Spinal cord (tissue), 10 donors: ENCODE measurements at places on chromosomes 4 and X. TPM values are rescaled to one million over a fixed set of nuclear protein-coding genes. Genes with fewer than 3 reads are reported as not detected.
A peak's percentile ranks its signal among the peaks of the same experiment; 100 is the strongest.

- H3K27ac ChIP-seq: no peak overlapping the region
- H3K27me3 ChIP-seq: no peaks in the 10 kb centered on the region
- no peak overlapping the region for H3K4me3 ChIP-seq
- no peaks in the 10 kb centered on the region for H3K36me3 ChIP-seq
- DNase-seq: no peak
These were observed 44.5 kb downstream of the BRWD3 start for GRCh38 chrX:80765220-80765625.

SPATA18 gene
- 11.2 TPM for total RNA-seq

DNA sequence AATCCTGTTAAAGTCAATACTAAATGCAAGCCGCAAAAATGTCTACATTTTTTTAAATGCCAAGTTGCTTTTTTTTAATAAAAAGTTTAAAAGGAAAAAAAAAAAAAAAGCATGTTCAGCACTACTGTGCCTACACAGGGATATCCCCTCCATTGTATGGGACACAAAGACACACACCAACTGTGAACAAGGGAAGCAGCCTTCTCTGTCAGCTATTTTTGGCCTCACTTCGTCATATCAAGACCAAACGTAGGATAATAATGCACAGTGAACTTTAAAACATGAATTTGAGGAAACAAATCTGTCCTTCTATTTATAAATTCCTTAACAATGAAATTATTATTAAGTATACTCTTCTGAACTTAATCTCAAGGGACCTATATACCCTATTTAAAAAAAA, 4.4 kb downstream of the FBXW7 start:
- no peak overlapping the region for H3K4me3 ChIP-seq
- H3K36me3 ChIP-seq: no peaks in the 10 kb centered on the region
- no peaks in the 10 kb centered on the region for H3K27me3 ChIP-seq

OPRPN gene
- not detected for total RNA-seq

GRCh38 chr4:80153874-80154544, 43.3 kb upstream of the PRDM8 start:
- H3K27ac ChIP-seq: no peak overlapping the region
- no peaks in the 10 kb centered on the region for H3K4me1 ChIP-seq
- DNase-seq: no peak

- H3K27ac ChIP-seq: no peak overlapping the region
- H3K27me3 ChIP-seq: no peaks in the 10 kb centered on the region
- no peaks in the 10 kb centered on the region for H3K4me1 ChIP-seq
These were observed 127.8 kb upstream of the FAT1 start for GRCh38 chr4:186851291-186852072.

DNA sequence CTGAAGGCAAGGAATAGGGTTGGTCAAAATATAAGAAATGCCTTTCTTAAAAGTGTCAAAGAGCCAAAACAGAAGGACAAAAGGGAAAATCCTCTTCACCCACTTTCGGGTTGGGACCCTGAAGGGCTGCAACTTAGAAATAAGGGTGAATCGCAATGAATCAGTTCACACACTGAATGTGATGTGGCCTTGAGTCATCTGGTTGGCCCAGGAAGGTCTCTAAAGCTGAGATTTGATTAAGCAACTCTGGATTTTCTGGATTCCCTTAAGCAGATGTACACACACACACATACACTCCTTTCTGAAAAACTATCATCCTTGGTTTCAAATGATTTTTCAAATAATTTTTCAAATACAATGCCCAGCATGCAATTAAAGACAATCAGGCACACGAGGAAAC, 13.1 kb downstream of the TAB3 start:
- H3K36me3 ChIP-seq: no peaks in the 10 kb centered on the region
- H3K27me3 ChIP-seq: peaks cover 3% of the 10 kb centered on the region
- DNase-seq: no peak
- H3K4me3 ChIP-seq: no peak overlapping the region
- H3K27ac ChIP-seq: no peak overlapping the region
- H3K4me1 ChIP-seq: no peaks in the 10 kb centered on the region

EXOC1L gene
- 0.59 TPM for total RNA-seq

DNA sequence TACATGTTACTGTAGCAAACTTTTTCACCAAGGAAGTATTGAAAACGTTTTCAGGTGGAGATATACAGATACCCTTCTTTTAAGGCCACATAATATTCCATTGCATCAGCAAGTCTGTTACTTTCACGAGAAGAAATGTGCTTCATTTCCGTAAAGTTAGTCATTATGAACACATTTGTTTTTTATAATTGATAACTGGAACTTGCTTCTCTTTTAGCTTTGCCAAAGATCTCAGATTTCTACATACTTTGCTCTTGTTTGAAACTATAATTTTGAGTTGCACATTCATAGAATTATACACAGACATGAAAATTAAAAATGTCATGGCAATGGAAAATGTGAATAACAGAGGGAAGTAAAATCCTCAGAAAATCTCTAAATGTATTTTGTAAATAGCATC, 128.7 kb upstream of the GIMD1 start:
- no peaks in the 10 kb centered on the region for H3K4me1 ChIP-seq
- H3K27ac ChIP-seq: no peak overlapping the region
- no peaks in the 10 kb centered on the region for H3K36me3 ChIP-seq
- no peaks in the 10 kb centered on the region for H3K27me3 ChIP-seq
- no peak overlapping the region for H3K4me3 ChIP-seq
- DNase-seq: no peak

GRCh38 chr4:40909363-40909876, 159.7 kb downstream of the NSUN7 start:
- DNase-seq: no peak
- peaks cover 28% of the 10 kb centered on the region for H3K4me1 ChIP-seq
- peaks cover 3% of the 10 kb centered on the region for H3K36me3 ChIP-seq
- H3K4me3 ChIP-seq: no peak overlapping the region

MAOB gene
- 5.6 TPM for total RNA-seq

PPEF1 gene
- 0.94 TPM for total RNA-seq

S100G gene
- total RNA-seq: not detected

GRCh38 chr4:57109411-57109846, 756 bp downstream of the IGFBP7 start:
- no peaks in the 10 kb centered on the region for H3K36me3 ChIP-seq
- peaks cover 10% of the 10 kb centered on the region for H3K27me3 ChIP-seq
- H3K4me3 ChIP-seq: peak overlapping the region; percentile 38
- H3K4me1 ChIP-seq: peaks cover 16% of the 10 kb centered on the region
- no peak for DNase-seq

- peaks cover 9% of the 10 kb centered on the region for H3K4me1 ChIP-seq
- no peak overlapping the region for H3K27ac ChIP-seq
- no peaks in the 10 kb centered on the region for H3K27me3 ChIP-seq
- DNase-seq: no peak
- no peak overlapping the region for H3K4me3 ChIP-seq
These were observed 345.1 kb downstream of the ARHGAP10 start for GRCh38 chr4:148076964-148077363.

GRCh38 chrX:41621222-41621723, 67.5 kb upstream of the GPR34 start:
- peaks cover 6% of the 10 kb centered on the region for H3K27me3 ChIP-seq
- no peak overlapping the region for H3K4me3 ChIP-seq
- no peaks in the 10 kb centered on the region for H3K4me1 ChIP-seq
- no peak overlapping the region for H3K27ac ChIP-seq
- no peaks in the 10 kb centered on the region for H3K36me3 ChIP-seq

GRCh38 chr4:169254546-169254983, 16.2 kb downstream of the SH3RF1 start:
- no peaks in the 10 kb centered on the region for H3K36me3 ChIP-seq
- no peaks in the 10 kb centered on the region for H3K27me3 ChIP-seq
- no peaks in the 10 kb centered on the region for H3K4me1 ChIP-seq
- no peak overlapping the region for H3K4me3 ChIP-seq
- DNase-seq: no peak
- no peak overlapping the region for H3K27ac ChIP-seq

SEPSECS gene
- total RNA-seq: 17.2 TPM

GLOD5 gene
- total RNA-seq: not detected

GRCh38 chr4:164648849-164649212, 105.1 kb upstream of the SMIM31 start:
- H3K27me3 ChIP-seq: no peaks in the 10 kb centered on the region
- no peak overlapping the region for H3K4me3 ChIP-seq
- DNase-seq: no peak
- H3K27ac ChIP-seq: no peak overlapping the region
- no peaks in the 10 kb centered on the region for H3K36me3 ChIP-seq

GRCh38 chrX:104166735-104167436, 633 bp downstream of the FAM199X start:
- H3K27me3 ChIP-seq: peaks cover 2% of the 10 kb centered on the region
- peak overlapping the region; percentile 49 for H3K27ac ChIP-seq
- no peaks in the 10 kb centered on the region for H3K36me3 ChIP-seq

- no peak overlapping the region for H3K27ac ChIP-seq
- H3K4me3 ChIP-seq: no peak overlapping the region
- no peaks in the 10 kb centered on the region for H3K36me3 ChIP-seq
- H3K4me1 ChIP-seq: peaks cover 41% of the 10 kb centered on the region
- no peak for DNase-seq
These were observed 998 bp upstream of the DUSP9 start for GRCh38 chrX:153645921-153646488.

- no peak for DNase-seq
- H3K4me3 ChIP-seq: no peak overlapping the region
- no peak overlapping the region for H3K27ac ChIP-seq
- H3K27me3 ChIP-seq: no peaks in the 10 kb centered on the region
- peaks cover 4% of the 10 kb centered on the region for H3K4me1 ChIP-seq
These were observed 38.0 kb upstream of the CRMP1 start for GRCh38 chr4:5930876-5931275.

TMEM31 gene
- 0.44 TPM for total RNA-seq

C1QTNF7 gene
- total RNA-seq: 8.4 TPM

GRCh38 chr4:111664308-111664945, 480.8 kb upstream of the FAM241A start:
- no peaks in the 10 kb centered on the region for H3K36me3 ChIP-seq
- no peak overlapping the region for H3K4me3 ChIP-seq
- no peaks in the 10 kb centered on the region for H3K4me1 ChIP-seq
- no peak overlapping the region for H3K27ac ChIP-seq
- no peaks in the 10 kb centered on the region for H3K27me3 ChIP-seq

- DNase-seq: peak; percentile 95
- H3K36me3 ChIP-seq: peaks cover 4% of the 10 kb centered on the region
- H3K4me3 ChIP-seq: peak overlapping the region; percentile 83
- H3K4me1 ChIP-seq: no peaks in the 10 kb centered on the region
- peaks cover 12% of the 10 kb centered on the region for H3K27me3 ChIP-seq
These were observed 1.2 kb upstream of the MORF4L2 start for GRCh38 chrX:103687696-103688201.

DNA sequence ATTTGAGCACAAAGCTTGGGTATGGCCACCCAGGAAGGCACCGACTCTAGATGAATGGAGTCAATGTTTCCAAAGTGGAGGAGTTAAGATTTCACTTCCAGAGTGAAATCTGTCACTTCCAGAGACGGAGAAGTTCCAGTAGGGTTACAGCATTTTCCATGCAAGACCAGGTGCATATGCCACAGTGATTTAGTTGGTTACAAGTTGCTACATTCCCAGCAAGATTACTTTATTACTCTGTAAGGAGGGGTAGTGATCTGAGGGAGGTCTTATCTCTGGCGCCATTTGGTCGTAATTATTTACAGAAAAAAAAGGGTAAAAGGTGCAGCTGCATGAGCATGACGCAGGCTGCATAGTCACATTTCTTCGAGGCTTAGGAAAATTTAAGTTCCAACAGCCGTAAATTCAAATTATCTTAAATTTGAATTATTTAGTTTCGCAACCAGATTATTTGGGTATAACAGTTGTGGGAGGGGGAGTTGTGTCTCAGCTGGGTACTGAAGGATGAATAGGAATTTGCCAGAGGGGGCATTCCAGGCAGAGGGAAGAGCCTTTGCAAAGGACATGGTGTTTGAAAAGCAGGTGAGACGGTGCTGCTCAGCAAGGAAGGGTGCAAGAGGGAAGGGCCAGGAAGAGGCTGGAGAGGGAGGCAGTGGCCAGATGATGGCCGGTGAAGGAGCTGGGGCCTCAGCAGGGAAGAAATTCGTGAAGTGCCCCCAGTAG, 17.4 kb upstream of the AFAP1 start:
- no peak for DNase-seq
- no peak overlapping the region for H3K27ac ChIP-seq
- H3K4me3 ChIP-seq: no peak overlapping the region
- peaks cover 38% of the 10 kb centered on the region for H3K4me1 ChIP-seq
- H3K27me3 ChIP-seq: no peaks in the 10 kb centered on the region

DNA sequence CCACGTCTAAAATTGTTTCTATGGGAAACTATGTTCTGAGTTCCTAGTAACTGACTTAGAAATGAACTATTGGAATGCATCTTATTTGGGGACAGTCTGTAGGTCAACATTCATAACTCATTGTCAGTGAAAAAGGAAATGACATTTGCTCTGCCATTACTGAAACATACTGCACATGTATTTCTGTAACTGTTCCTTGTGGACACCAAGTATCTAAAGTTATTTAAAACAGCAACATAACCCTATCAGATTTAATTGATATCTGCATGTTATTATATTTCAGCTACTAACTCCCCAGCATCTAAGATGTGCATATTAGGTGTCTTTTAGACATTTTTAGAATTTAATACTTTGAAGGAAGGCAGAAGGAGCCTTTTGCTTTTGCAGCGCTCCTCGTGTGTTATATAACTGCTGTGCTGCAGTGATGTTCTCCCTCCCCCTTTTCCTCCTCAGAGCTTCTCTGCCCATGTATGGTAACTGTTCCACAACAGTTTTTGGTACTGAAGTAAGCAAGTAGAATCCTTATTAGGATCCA, 37.2 kb upstream of the TMEM131L start:
- no peaks in the 10 kb centered on the region for H3K27me3 ChIP-seq
- no peaks in the 10 kb centered on the region for H3K4me1 ChIP-seq
- no peak overlapping the region for H3K4me3 ChIP-seq
- no peaks in the 10 kb centered on the region for H3K36me3 ChIP-seq

EDA2R gene
- total RNA-seq: 3.7 TPM

BEX2 gene
- 61.2 TPM for total RNA-seq

DNA sequence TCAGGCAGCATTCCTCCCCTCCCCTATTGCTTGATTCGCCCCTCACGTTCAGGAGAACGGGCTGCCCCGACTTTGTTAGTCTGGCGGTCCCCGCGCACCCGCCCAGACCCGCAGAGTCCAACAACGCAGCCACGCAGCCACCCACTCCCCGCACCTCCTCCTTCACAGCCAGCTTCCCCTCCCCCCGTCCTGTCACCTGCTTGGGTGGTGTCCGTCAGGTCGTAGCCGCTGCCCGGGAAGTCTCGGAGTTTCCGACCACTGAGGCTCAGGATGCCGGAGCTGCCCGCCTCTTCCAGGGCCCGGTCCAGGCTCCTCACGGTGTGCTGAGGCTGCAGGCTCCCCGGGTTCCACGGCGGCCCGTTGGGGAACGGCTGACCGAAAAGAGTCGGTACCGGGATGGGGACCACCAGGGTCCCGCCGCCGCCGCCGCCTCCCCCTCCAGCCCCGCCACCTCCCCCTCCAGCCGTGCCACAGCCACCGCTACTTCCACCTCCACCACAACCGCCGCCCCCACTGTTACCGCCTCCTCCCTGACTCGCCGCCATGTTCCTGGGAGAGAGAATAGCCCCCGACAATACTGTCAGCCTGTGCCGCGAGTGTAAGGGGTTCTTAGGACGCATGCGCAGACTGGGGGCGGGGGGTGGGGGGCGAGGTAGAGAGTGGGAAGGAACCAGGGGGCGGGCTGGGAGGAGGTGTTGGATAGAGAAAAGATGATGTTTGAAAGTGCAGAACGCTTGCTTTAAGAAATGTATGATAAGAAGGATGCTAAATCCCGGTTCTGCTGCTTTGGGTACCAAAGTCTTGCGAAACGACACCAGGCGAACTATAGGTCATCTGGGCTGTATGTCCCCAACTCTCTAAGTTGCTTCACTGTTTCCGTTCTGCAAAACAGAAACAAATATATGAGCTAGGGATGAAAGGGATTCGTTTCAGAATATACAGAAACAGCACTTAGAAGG, at the start of gene LRCH2:
Gene LRCH2, minus strand, starts transcription at position 600 of the 959 bp plus-strand sequence. Its CDS starts 55 bp downstream, at position 545.
- peaks cover 21% of the 10 kb centered on the region for H3K27me3 ChIP-seq
- peak within 1 kb of the TSS; percentile 63 for H3K4me3 ChIP-seq
- H3K36me3 ChIP-seq: no peaks in the 10 kb centered on the region
- no peaks in the 10 kb centered on the region for H3K4me1 ChIP-seq
- peak; percentile 58 for DNase-seq
- peak within 1 kb of the TSS; percentile 25 for H3K27ac ChIP-seq
